ENCODE measurements at places on chromosomes 1 and 21. TPM values are rescaled to one million over a fixed set of nuclear protein-coding genes. Genes with fewer than 3 reads are reported as not detected.

DNA sequence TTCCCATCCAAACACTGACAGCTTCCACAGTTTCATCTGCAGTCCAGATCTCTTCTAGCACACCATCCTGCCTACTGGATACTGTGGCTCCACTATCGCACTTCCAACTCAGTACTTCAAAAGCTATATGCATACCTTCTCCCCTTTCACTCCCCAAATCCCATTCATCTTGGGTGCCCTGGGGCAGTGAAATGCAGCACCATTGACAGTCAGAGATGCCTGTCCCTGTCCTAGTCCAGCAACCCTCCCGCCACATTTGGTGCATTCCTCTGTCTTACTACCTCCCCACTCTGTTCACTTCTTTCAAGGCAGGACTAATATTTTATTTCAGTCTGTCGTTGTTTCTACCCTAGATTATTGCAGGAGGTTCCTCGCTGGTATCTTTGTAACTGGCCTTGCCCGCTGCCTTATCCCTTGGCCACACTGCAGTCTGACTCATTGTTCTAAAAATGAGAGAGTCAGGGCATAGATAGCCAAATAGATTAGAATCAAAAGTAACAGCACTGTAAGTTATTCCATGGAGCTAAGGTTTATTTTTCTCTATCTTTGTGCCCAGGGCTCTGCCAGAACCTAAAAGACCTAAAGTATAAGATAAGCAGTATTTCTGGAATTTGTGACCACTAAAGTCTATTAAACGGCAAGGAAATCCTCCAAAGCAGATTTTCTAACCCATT is 96.7 kb downstream of the ESRRG start:
- H3K36me3 ChIP-seq, result no peaks in the 10 kb centered on the region
- no peak overlapping the region for H3K4me3 ChIP-seq
- DNase-seq, result no peak
- no peaks in the 10 kb centered on the region for H3K27me3 ChIP-seq
- H3K4me1 ChIP-seq, result no peaks in the 10 kb centered on the region

DNA sequence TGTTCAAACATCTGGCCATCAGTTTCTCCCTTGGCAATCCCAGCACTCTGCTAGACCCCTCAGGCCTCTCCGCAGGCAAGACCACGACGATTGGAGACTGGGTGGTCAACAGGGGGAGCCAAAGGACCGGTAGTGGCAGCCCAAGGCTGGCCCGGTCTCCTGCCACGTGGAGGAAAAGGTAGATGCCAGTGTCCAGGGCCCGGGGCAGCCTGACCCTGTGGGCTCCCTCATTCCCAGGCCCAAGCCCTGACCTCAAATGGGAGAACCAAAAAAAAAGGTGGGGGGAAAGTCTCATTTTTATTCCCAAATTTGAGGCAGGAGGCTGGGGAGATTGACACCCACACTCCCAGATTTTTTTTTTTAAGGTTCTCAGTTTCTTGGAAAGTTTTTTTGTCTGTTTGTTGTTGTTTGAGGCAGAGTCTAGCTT is 24.8 kb downstream of the S100A6 start:
- H3K36me3 ChIP-seq, result no peaks in the 10 kb centered on the region
- peaks cover 3% of the 10 kb centered on the region for H3K27me3 ChIP-seq
- no peak overlapping the region for H3K4me3 ChIP-seq
- peaks cover 12% of the 10 kb centered on the region for H3K4me1 ChIP-seq
- H3K27ac ChIP-seq, result no peak overlapping the region

The HMCN1 gene
- 5.6 TPM for total RNA-seq

- H3K4me3 ChIP-seq, result no peak overlapping the region
- DNase-seq, result no peak
- peaks cover 20% of the 10 kb centered on the region for H3K4me1 ChIP-seq
- no peaks in the 10 kb centered on the region for H3K27me3 ChIP-seq
Observed at GRCh38 chr1:245363461-245364200, 208.8 kb downstream of the KIF26B start.

The SF3B4 gene
- 72.8 TPM for total RNA-seq

The TRIM17 gene
- total RNA-seq, result 20.5 TPM
